ENCODE measurements at places on chromosomes 5 and 9. TPM values are rescaled to one million over a fixed set of nuclear protein-coding genes. Genes with fewer than 3 reads are reported as not detected.

Gene TLE1
- total RNA-seq = 9.0 TPM

Gene C7
- total RNA-seq = 0.88 TPM

Gene CXXC5
- 186 TPM for total RNA-seq

Gene PHF2
- 14.8 TPM for total RNA-seq

DNA sequence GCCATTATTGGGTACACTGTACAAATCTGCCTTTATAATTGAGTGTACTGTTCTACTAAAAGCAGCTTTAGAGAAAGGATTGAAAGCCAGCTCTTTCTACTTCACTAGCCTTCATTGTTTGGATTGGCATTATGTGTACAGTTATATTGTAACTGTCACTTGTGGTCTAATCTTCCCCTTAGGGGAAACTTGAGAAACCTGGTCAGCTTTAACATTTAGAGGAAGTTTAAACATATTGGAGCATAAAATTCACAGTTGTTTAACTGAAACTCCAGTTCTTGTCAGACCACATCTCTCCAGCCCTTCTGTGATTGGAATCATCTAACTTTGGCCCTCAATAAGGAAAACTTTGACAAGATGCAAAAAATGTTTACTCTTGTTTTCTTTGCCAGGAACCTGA lies 24.6 kb downstream of the PIK3R1 start:
- no peak for DNase-seq

- no peak for DNase-seq
Measured at GRCh38 chr5:149792540-149793255, 62.6 kb downstream of the PPARGC1B start.

DNA sequence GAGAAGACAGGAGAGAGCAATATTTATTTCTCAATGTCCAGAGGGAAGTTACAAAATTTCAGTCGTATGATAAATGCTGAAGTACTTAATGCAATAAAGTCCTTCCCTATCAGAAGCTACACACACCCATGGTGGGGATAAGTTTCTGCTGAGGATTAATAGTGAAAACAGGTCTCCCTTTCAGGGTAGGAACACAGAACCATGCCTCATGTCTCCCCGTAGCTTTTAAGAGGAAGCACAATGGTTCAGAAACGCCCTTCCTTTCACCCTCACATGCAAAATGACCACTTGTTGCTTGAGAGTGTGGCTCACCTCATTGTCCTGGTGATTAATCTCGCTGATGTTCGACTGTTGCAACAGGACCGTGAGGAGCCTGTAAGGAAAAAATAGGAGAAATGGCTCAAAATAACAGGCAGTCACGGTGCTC lies 73.6 kb downstream of the ANKRD55 start:
- no peak for DNase-seq

- no peak for DNase-seq
Measured at GRCh38 chr5:145666591-145666990, 168.6 kb downstream of the PRELID2 start.

DNA sequence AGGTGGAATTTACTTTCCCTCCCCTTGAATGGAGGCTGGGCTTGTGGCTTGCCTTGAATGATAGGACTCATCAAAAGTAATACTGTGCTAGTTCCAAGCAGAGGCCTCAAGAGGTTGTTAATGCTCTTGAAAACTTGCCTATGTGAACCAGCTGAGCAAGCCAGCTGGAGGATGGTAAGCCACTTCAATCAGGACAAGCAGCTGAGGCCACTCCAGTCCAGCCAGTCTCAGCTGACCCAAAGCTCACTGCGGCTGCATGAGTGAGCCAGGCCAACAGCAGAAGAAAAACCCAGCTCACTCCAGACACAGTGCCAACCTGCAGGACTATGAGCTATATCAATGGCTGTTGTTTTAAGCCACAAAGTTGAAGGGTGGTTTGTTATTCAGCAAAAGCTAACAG lies 182.8 kb downstream of the MCTP1 start:
- no peak for DNase-seq

Measured in osteoblast (primary cell).